ENCODE measurements at places on chromosomes 3 and 15. TPM values are rescaled to one million over a fixed set of nuclear protein-coding genes. Genes with fewer than 3 reads are reported as not detected.

FETUB gene
- total RNA-seq: not detected

ALDH1L1 gene
- total RNA-seq: 0.09 TPM

SLC27A2 gene
- total RNA-seq: 1.3 TPM

CRABP1 gene
- total RNA-seq: not detected

ACVR2B gene
- total RNA-seq: 5.6 TPM

Data from dermis lymphatic vessel endothelial cell (primary cell).